Common myeloid progenitor, CD34-positive (primary cell): ENCODE measurements at places on chromosomes 12 and 14.

DNA sequence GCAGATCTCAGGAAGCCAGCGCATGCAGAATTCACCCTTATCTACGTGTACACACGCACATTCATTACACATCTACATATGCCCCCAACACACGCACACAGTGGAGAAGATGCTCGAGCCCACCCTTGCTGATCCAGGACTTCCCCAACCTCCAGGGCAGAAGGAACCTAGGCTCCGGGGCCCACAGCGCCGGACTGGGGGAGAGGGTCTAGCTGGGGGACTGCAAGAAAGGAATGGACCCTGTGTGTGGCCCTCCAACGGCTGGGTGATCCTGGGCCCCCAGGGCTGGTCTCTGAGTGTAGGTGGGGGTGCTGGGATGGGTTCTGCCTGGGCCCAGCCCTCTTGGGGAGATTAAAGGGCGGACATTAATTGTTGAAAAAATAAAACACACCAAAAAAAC is 128.1 kb upstream of the C14orf180 start:
- DNase-seq = no peak

DNA sequence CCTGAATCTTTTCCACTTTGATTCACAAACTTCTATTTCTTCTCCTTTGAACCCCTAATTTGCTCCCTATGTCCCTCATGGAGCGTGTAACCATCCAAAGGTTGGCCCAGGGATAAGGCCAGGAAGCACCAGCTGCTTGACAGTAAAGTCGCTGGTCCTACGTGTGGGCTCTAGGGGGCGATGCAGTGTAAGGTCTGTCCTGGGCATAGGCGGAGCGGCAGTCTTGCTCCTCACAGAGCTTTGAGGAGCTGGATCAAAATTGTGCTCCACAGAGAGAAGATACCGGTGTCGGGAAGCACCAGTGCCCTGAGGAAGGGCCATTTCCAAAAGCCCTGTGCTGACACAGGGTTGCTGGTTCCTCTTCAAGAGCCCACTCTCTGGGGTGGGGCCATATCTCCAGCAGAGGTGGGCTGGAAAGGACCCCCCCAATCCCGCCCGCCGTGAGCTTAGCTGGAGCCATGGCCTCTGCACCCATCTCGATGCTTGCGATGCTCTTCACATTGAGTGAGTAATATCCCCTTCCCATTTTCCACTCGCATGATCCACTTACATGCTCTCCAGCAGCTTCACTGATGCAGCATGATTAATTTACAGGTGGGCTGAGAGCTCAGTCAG is 49.9 kb upstream of the OR4E1 start:
- peak; percentile 63 for DNase-seq

DNA sequence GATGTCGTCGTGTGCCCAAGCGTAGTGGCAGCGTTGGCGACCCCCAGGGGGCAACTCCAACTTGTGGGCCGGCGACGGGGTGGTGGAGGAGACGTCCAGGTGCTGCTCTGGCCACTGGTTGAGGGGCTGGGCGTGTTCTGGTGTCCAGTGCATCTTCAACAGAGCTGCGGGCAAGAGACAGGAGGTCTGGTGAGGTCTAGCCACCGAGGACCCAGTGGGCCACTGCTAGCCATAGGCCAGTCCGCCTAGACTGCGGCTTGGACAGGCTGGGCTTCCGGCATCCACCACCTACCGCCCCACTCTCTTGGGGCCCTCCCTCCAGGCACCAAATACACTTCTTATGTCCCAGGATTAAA is 26.3 kb downstream of the FIGNL2 start:
- DNase-seq = no peak

DNA sequence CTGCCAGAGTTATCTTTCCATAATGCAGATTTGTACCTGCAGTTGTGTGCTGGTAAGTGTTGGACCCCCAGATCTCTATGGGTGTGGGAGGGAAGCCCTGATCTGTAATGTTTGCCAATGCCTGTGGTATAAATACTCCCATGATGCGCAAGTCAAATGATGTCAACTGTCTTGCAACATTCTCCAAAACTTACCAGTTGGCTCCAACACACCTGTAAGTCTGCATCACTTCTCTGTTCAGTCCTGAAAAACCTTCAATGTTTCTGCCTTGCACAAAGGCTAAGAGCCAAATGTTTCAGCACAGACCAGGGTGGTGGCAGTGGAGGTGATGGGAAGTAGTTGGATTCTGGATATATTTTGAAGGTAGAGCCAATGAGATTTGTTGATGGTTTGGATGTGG is 3.1 kb downstream of the OS9 start:
- DNase-seq = no peak

GRCh38 chr12:39300799-39301198 is 142.1 kb downstream of the KIF21A start:
- DNase-seq = no peak

DNA sequence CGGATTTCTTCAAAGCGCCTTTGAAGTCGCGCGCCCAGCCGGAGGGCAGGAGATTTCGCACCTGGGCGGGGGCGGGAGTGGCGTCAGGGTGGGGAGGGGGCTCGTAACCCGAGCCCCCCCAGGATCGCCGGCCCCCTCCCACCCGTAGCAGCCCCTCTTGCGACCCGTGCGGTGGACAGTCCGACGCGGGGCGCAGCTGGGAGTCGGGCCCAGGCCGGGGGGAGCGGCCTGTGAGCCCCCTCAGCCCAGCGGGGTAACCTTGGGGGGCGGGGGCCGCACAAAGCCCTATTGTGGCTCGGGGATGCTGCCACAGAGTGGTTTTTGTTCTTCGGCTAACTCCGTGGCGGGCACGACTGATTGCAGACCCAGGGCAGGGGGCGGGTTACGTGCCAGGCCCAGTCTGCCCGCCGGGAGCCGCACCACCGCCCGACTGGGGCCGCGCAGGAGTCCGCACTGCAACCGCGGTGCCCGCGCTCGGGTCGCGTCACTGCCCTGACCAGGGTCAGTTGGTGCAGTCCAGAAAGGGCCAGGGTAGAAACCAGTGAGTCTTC is 4.2 kb upstream of the AAAS start:
- no peak for DNase-seq

DNA sequence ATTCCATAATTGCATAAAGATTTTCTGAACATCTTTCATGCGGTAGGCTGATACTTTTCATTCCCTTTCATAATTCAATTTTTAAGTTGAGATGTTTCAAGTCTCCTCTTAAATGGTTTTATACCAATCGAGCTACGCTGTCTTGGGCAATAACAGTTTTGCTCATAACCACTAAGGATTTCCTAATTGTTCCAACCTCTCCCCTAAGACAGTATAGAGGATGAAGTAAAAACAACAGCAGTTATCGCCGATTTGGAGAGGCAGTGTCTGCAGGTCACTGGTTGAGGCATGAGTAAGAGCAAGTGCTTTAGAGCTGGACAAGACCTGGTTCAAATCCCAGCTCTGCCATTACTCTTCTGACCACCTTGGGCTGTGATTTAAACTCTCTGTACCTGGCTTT is 6.9 kb upstream of the MED13L start:
- DNase-seq = no peak

- DNase-seq = peak; percentile 88
Measured at GRCh38 chr12:108564724-108565123, 2.3 kb downstream of the ISCU start.
